ENCODE measurements at places on chromosomes 6 and 20.

- no peak for DNase-seq
Measured at GRCh38 chr20:35271904-35272303, 6.0 kb downstream of the MMP24OS start.

GRCh38 chr6:134398453-134398852, 80.5 kb upstream of the SGK1 start:
- no peak for DNase-seq

DNA sequence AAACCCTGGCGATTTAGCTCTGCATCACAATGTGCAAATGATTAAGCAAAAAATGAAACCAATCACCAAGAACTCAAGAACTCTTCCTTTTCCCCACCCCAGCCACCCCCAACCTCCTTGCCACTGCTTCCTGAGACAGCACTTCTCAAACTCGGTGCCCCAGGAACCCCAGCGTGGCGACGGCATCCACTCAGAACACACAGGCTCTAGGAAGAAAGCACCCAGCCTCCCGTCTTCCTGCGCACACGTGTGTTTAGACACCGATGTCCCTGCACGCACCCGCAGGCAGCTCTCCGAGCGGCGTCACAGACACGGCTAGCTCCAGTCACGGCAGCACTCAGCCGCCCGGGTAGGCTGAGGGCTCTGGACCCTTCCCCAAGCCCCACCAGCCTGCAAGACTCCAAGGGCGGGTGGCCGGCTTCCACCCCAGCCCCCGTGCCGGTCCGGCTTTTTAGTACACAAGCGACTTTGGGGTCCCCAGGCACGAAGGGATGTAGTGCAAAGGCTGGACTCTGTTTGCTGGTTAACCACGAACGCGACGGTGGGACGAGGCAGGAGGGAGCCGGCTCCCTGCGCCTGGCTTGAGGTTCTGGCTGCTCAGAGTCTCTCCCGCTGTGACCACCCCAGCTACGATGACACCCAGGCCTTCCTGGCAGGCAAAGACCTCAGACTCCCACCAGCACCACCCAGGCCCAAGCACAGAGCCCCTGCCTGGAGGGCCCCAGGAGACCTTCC, 51.9 kb downstream of the KCNQ2 start:
- DNase-seq = no peak

DNA sequence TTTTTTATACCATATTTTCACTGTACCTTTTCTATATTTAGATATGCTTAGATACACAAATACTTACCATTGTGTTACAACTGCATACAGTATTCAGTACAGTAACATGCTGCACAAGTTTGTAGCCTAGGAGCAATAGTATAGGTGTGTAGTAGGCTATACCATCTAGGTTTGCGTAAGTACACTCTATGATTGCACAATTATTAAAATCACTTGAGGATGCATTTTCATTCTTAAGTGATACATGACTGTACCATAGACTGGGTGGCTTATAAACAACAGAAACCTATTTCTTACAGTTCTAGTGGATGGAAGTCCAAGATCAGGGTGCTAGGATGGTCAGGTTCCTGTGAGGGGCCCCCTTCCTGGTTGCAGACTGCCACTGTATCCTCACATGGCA, 234.1 kb downstream of the SLC35F1 start:
- DNase-seq = no peak

DNA sequence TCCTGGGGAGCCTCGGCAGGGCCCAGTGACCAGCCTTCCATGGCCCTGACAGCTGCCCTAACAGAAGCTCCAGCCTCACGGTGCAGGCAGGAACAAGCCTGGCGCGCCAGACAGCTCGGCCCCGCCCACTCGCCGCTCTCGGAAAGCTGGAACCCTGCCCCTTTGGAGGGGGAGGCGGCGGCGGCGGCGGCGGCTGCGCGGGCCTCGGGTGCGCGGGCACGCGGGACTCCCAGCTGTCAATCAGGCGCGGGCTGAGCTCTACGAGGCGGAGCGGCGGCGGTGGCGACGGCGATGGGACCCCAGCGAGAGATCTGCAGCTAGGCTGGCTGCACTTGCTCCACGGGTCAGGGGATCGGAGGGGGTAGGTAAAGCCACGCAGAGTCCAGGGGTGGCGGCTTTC, at the start of gene NRSN1:
Gene NRSN1 (plus strand): TSS at position 236 of the 400 bp plus-strand sequence. CDS start 8,113 bp downstream, outside the sequence.
- DNase-seq = no peak

GRCh38 chr20:57069442-57069841, 197.0 kb downstream of the BMP7 start:
- DNase-seq = no peak

Data from activated gamma-delta T cell treated with anti-CD3 and anti-CD28 coated beads, Interleukin-2, amount 50 U/mL, for 16 hours (primary cell).